ENCODE measurements at places on chromosomes 11 and 22.

- no peak for DNase-seq
Measured at GRCh38 chr11:114129699-114130098, 70.2 kb downstream of the ZBTB16 start.

DNA sequence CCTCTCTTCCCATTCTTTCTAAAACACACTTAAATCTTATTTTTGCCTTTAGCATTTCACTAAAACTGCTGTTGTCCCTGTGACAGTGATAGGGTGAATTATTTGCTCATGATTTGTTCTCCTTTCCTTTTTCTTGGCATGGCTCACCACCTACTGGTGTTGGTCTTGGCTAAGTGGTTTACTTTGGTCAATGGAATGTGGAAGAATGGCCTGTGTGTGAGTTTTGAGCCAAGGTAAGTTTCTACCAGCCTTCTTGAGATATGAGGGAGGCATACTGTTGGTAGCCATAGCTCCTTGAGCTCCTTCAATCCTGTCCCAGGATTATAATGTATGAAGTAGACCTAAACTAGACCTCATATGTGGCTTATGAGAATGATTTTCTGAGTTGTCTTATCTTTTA lies 506.3 kb upstream of the RAG2 start:
- DNase-seq, result no peak

DNA sequence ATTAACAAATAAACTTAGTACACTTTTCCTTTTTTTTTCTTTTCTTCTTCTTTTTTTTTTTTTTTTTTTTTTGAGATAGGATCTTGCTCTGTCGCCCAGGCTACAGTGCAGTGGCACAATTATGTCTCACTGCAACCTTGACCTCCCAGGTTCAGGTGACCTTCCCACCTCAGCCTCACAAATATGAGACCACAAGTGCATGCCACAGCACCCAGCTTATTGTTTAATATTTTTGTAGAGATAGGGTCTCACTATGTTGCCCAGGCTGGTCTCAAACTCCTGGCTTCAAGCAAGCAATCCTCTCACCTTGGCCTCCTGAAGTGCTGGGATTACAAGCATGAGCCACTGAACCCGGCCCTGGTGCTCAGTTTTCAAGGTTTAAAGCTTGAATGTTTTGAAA lies 88.9 kb downstream of the ELP4 start:
- no peak for DNase-seq

- no peak for DNase-seq
Measured at GRCh38 chr22:47344414-47344813, 582.0 kb downstream of the TBC1D22A start.

GRCh38 chr11:120031612-120032600 lies 106.0 kb downstream of the TRIM29 start:
- peak; percentile 37 for DNase-seq

GRCh38 chr22:23179381-23180299 lies 669 bp upstream of the BCR start:
- DNase-seq, result no peak

DNA sequence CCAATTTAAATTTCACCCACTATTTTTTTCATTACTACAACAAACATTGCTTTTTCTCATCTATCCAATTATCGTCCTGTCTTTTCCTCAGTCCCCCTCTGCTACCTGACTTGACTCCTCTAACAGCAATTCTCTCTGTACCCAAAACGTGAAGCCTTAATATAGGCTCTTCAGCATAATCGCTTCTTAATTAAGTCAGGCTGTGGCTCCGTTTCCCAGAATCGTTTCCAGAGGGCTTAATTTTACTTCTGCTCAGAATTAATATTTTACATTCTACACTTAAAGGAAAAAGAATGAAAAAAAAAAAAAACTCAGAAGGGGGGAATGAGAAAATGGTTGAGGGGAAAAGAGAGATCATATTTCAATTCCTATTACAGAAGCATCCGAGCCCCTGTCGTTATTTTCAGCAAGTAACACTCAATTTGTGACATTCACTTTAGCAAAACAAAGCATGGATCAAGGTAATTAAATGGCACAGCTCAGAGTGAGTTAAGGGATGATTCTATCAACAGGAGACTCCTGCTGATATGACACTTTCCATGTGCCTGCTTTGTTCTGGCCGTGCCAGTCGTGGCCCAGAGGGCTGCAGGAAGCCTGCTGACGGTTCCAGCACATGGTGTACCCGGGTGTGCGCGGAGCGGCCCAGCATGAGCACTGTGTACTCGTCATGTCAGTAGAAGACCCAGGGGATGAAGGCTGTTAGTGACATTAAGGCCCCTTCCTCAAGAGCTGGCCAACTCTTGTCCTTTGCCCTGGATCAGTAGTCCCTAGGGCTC lies 272.5 kb downstream of the NTM start:
- no peak for DNase-seq

Data from mesenteric fat pad (tissue), 1 donor.